ENCODE measurements at places on chromosomes 12 and 14. TPM values are rescaled to one million over a fixed set of nuclear protein-coding genes. Genes with fewer than 3 reads are reported as not detected.

Gene SLC7A7
- total RNA-seq = 22.9 TPM

Gene DPF3
- 0.83 TPM for total RNA-seq

Gene KRR1
- 19.7 TPM for total RNA-seq

Gene CD63
- total RNA-seq = 761 TPM

Gene DENND5B
- 18.5 TPM for total RNA-seq

DNA sequence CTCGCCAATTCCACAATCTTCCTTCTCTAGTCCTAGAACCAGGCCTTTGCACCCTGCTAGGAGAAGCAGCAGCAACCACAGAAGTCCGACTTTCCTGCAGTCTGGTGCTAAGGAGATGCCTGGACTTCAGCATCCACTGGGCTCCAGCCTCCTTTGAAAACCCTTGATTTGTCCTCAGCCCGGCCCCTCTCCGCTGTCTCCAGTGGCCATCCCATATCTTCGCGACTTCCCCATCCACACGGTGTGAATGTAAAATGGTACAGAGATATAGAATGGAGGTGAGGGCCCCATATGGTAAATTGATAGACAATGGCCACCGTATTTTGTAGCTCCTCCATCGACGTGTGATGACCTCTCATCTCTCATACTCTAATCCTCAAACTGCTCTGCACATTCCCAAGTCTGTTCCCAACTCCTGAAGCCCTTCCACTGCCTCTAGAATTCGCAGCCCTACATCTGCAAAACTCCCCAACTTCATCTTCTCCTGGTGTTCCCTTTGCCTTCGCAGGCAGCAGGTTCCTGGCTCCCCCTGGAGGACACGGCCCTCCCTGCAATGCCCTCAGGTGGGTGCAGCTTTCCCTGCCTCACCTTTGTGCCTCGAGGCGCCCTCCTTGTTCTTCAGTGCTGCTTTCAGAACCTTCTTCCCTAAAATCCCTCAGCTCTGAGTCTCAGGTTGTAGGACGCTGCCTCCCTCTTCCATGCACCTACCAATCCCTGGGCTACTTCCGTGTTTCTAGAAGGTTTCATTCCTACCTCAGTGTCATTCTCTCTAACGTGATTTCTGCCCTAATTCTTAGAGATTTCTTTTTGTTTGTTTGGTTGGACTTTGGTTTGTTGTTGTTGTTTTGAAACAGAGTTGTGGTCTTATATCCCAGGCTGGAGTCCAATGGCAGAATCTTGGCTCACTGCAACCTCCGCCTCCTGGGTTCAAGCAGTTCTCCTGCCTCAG lies 36.7 kb downstream of the TMBIM6 start:
- H3K36me3 ChIP-seq = no peaks in the 10 kb centered on the region
- no peak overlapping the region for H3K4me3 ChIP-seq
- DNase-seq = no peak
- no peak overlapping the region for H3K27ac ChIP-seq
- no peaks in the 10 kb centered on the region for H3K27me3 ChIP-seq
- peaks cover 7% of the 10 kb centered on the region for H3K4me1 ChIP-seq

GRCh38 chr14:104303705-104304425 lies 165.5 kb downstream of the KIF26A start:
- DNase-seq = no peak
- no peaks in the 10 kb centered on the region for H3K27me3 ChIP-seq
- H3K4me3 ChIP-seq = no peak overlapping the region
- no peaks in the 10 kb centered on the region for H3K4me1 ChIP-seq
- H3K36me3 ChIP-seq = no peaks in the 10 kb centered on the region

- no peaks in the 10 kb centered on the region for H3K36me3 ChIP-seq
- H3K4me1 ChIP-seq = peaks cover 88% of the 10 kb centered on the region
- H3K27ac ChIP-seq = peak overlapping the region; percentile 87
- no peak for DNase-seq
- no peak overlapping the region for H3K4me3 ChIP-seq
Observed at GRCh38 chr14:74574090-74574433, 38.0 kb downstream of the LTBP2 start.

GRCh38 chr14:80055667-80056496 lies 155.4 kb downstream of the DIO2 start:
- no peak overlapping the region for H3K4me3 ChIP-seq
- H3K36me3 ChIP-seq = no peaks in the 10 kb centered on the region
- H3K27me3 ChIP-seq = no peaks in the 10 kb centered on the region
- no peak overlapping the region for H3K27ac ChIP-seq
- H3K4me1 ChIP-seq = no peaks in the 10 kb centered on the region

GRCh38 chr14:40269436-40269835 lies 837.2 kb upstream of the FBXO33 start:
- no peak overlapping the region for H3K4me3 ChIP-seq
- H3K27ac ChIP-seq = no peak overlapping the region
- H3K27me3 ChIP-seq = no peaks in the 10 kb centered on the region

GRCh38 chr14:65413739-65414045 lies 1.2 kb downstream of the FUT8 start:
- H3K36me3 ChIP-seq = no peaks in the 10 kb centered on the region
- peaks cover 19% of the 10 kb centered on the region for H3K4me1 ChIP-seq

DNA sequence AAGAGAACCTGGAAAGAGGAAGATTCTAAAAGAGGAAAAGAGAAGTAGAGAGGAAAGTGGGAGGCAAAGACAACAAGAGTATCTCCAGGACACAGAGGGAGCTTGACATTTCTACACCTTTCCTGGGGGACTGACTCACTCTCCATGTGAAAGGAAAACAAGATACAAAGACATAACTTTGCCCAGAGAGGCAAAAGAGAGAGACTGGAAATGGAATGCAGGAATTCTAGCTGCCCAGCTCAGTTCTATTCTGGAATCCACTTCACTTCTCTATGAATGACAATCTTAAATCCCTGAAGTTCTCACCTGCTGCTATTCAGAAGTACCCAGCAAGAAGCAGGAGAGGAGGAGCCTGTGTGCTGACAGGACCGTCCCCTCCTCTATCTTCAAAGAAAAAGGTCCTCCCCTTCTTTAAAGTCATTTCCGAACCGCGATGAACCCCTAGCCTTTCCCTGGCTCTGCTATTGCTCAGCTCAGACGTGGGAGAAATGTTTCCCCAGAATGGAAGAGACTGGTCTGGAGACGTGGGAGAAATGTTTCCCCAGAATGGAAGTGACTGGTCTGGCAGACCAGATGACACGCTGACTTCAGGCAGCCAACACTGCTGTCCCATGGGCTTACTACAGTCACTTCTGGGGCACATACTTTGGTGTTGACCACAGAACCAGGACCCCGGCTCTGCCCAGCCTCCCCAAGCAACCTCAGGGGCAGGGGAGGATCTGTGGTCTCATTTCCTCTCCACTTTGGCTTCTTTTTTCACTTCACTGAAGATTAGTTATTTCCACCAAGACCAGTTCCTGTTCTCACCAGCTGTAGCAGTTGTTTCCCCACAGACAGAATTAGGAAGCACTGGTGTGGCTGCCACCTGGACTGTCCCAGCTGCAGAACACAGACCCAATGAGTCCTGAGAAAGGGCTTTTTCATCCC lies 8.3 kb downstream of the FMNL3 start:
- DNase-seq = no peak
- H3K4me1 ChIP-seq = peaks cover 26% of the 10 kb centered on the region
- H3K27ac ChIP-seq = no peak overlapping the region
- H3K36me3 ChIP-seq = no peaks in the 10 kb centered on the region

- no peak for DNase-seq
- no peaks in the 10 kb centered on the region for H3K36me3 ChIP-seq
- H3K4me3 ChIP-seq = no peak overlapping the region
- H3K27ac ChIP-seq = no peak overlapping the region
- no peaks in the 10 kb centered on the region for H3K4me1 ChIP-seq
Observed at GRCh38 chr14:94364037-94364436, 24.4 kb downstream of the SERPINA1 start.

DNA sequence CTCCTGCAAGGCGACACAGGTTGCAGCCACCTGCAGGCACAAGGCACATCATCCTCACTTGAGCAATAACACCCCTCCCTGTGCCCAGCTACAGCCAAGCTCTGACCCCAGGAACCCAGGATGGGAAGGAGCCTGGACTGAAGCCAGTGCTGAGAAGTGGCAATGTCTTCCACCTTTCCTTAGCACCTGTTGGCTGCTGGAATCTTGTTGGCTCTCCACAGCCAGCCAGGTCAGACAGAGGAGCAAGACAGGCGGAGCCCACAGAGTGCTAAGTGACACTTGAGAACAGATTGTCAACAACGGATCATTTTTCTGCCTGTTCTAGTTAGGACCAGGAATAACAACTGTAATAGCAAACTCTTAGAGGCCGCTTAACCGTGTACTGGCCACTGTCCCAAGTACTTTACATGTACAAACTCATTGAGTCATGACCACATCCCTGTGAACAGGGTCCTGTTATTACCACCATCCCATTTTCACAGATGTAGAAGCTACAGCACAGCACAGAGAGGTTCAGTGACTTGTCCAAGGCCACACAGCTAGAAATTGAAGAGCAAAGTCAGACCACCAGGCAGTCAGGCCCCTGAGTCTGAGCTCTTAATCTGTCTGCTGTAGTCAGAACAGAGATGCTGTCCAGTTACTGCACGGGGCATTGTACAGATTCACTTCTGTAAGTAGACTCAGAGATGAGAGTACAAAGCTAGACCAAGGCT lies 45.6 kb downstream of the RNFT2 start:
- H3K27me3 ChIP-seq = no peaks in the 10 kb centered on the region
- no peak overlapping the region for H3K4me3 ChIP-seq
- no peaks in the 10 kb centered on the region for H3K4me1 ChIP-seq
- no peak overlapping the region for H3K27ac ChIP-seq
- H3K36me3 ChIP-seq = no peaks in the 10 kb centered on the region

GRCh38 chr12:75938189-75938588 lies 93.4 kb downstream of the PHLDA1 start:
- H3K36me3 ChIP-seq = no peaks in the 10 kb centered on the region
- peaks cover 8% of the 10 kb centered on the region for H3K4me1 ChIP-seq
- no peak overlapping the region for H3K4me3 ChIP-seq
- no peaks in the 10 kb centered on the region for H3K27me3 ChIP-seq
- no peak overlapping the region for H3K27ac ChIP-seq
- no peak for DNase-seq

GRCh38 chr12:53484686-53485575 lies 14.3 kb downstream of the MAP3K12 start:
- DNase-seq = no peak
- H3K4me1 ChIP-seq = peaks cover 15% of the 10 kb centered on the region
- H3K4me3 ChIP-seq = no peak overlapping the region
- no peaks in the 10 kb centered on the region for H3K27me3 ChIP-seq
- no peak overlapping the region for H3K27ac ChIP-seq

Data from esophagus muscularis mucosa (tissue), 4 donors.